Fibroblast of skin of back (primary cell): ENCODE measurements at places on chromosomes 6 and 20.

- peak; percentile 2 for DNase-seq
Measured at GRCh38 chr6:66900133-66901083, 1193.4 kb upstream of the EYS start.

- DNase-seq: no peak
Measured at GRCh38 chr6:4506792-4507191, 269.4 kb upstream of the CDYL start.

DNA sequence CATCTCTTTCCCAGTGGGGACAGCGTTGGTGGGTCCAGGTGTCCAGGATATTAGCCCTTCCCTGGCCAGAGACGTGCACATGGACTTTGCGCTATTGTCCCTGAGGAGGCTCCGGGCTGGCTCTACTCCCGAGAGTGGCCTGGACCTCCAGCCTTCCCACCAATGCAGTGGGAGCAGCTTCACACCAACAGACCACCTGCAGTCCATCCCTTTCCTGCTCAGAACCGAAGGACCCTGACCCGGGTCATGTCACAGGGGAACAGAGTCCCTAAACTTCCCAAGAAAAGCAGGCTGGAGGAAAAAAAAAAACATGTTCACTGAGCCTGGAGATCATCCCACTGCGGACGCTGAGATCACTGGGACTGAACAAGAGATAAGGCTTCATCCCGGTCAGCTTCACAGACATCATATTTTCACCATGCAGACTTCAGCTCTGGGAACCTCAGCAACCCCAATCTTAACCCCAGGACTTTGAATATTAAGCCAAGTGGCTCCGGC lies 18.3 kb downstream of the ZMYND8 start:
- no peak for DNase-seq

GRCh38 chr6:116866281-116866871 lies 10.7 kb upstream of the RFX6 start:
- no peak for DNase-seq

- peak; percentile 9 for DNase-seq
Measured at GRCh38 chr6:141653590-141653989, 479.1 kb upstream of the GJE1 start.

DNA sequence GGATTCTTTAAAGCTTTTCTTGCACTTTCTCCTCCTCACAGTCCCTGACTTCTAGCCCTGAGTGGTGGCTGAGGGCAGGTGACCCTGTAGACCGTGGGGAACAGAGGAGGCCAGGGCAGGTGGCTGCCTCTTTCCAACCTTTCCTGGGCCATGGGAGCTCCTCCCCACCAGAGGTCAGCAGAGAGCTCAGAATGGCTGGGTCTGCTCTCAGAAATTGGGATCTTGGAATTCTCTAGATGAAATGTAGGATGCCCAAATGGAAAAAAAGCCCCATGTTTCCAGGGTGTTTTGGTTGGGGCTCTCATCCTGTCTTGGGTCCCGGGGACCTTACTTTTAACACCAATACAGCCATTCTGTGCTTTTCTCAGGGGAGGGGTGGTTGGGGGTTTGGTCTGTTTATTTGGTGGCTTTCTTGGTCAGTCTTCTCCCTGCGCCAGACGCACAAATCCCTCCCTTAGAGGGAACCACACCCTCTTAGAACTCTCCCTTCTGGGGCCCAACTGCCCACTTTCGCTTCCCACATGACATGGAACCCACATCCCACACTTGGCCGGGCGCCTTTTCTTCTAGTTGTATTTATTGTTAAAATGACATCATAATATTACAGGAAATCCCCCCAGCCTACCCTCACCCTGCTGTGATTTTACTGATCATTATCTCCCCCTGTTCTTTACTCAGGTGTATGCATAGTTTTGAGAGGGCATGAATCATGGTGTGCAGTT lies 17.9 kb downstream of the GNAS start:
- DNase-seq: peak; percentile 62

GRCh38 chr6:138416206-138416605 lies 12.2 kb downstream of the HEBP2 start:
- DNase-seq: peak; percentile 36

GRCh38 chr20:24829649-24830370 lies 119.3 kb upstream of the CST7 start:
- no peak for DNase-seq

DNA sequence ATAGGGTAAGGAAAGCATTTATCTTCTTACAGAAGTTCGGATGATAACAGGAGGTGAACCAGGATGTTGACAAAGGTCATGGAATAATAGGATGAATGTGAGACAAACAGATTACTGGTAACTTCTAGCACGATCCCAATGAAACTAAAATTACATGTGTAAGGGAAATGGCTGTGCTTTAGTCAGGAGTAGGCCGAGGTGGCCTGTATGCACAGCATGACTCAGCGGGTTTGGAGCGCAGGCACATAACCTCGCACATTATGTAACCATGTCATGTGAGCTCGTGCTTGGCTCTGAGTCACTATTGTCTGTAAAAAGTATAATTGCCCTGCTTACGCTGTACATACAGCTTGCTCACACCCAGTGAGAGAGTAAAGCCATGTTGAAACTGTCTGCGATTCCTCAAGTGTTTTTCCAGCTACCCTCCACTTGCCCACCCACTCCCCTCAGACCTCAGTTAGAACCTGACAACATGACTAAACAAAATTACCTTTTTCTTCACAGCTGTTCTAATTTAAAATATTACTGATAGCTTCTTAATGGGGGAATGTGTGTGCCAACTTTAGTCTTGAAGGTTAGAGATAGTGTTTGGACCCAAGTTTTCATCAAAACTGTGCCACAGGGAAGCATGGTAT lies 8.2 kb downstream of the CYB5R4 start:
- peak; percentile 86 for DNase-seq

DNA sequence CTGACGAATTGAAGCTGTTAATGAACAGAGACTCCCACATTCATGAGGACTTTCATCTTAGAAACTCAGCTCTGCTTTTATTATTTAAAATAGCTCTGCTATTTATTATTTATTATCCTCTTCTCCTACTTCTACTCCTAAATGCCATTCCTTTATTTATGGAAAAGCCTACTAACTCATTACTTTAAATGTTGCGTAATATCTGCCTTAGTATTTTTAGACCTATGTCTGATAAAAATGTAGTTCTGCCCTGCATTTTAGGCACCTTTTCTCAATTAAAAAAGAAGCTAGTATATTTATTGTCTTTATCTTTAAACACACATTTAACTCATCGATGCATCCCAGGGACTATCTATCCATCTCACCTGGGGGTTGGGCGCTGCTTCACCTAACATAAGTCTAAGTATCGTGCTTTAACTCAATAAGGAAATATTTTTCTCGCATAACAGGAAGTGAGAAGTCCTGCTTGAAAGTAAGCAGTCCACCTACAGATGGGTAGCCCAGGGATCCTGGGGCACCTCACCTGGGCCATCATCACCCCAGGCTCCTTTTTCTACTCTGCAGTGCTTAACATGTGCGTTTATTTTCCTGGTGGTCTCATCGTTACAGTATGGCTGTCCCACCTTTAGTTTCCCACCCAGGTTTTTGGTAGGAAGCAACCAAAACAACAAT lies 31.3 kb upstream of the FAM184A start:
- DNase-seq: no peak

DNA sequence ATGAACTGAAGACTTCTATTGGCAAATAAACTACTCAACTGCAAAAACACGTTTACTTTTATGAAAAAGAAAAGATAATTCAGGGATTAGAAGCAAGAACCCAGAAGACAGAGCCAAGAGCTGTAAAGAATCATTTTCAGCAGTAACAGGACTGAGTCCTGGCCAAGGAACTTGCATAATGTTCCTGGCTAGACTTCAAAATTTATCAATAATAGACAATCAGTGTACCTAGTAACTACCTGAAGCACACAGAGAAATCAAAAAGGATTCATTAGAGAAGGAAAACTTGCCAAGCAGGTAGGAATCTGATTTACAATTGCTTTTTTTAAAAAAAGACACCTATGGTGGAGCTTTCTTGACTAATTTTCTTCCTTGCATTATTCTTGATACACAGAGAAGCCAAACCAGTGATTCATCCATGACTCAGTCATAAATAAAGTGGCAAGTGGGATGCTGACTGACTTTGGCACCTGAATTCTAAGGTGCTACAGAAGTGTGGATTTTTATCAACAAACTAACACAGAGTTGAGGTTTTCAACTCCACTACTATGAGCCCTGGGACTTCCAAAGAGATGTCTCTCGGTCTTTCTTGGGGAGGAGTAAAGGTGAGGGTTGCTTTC lies 281.3 kb downstream of the BMP7 start:
- peak; percentile 32 for DNase-seq

- DNase-seq: no peak
Measured at GRCh38 chr20:57428324-57429158, 37.3 kb downstream of the RBM38 start.

GRCh38 chr6:72825315-72825911 lies 203.5 kb downstream of the KCNQ5 start:
- peak; percentile 81 for DNase-seq
